ENCODE measurements at places on chromosomes 11 and 22.
A peak's percentile ranks its signal among the peaks of the same experiment; 100 is the strongest.

GRCh38 chr11:61442616-61443015, 12.7 kb downstream of the SDHAF2 start:
- no peak overlapping the region for H3K4me3 ChIP-seq
- DNase-seq: no peak
- H3K36me3 ChIP-seq: peaks cover 81% of the 10 kb centered on the region
- H3K4me1 ChIP-seq: peaks cover 3% of the 10 kb centered on the region
- H3K27me3 ChIP-seq: no peaks in the 10 kb centered on the region

DNA sequence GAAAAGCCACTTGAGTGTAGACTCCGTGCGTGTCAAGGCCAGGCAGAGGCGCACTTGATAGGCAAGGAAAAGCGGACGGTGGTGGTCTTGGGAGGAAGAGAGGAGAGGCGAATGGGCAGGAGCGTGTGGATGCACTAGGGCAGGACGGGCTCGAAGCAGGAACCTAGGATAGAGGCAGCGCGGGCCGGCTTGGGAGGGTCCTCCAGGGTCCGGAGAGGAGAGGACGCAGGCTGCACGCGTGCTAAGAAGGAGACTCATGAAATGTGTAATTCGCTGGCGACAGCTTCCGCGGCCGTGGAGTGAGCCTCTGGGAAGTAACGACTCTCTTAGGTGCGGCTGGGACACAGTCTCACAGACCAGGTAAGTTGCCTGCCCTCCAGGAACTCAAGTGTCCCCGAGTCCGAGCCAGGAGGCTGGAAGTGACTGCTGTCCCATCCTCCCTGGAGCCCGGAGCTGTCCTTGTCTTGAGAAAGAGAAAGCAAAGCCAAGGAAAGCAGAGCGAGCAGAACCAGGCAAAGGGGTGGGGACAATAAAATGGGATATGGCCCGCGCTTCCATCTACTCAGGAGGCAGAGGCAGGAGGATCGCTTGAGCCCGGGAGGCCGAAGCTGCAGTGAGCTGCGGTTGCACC, 874 bp upstream of the IL17RA start:
- peaks cover 27% of the 10 kb centered on the region for H3K4me1 ChIP-seq
- H3K4me3 ChIP-seq: peak overlapping the region; percentile 89
- no peak for DNase-seq
- no peaks in the 10 kb centered on the region for H3K27me3 ChIP-seq

- no peak for DNase-seq
- no peaks in the 10 kb centered on the region for H3K4me1 ChIP-seq
- H3K27ac ChIP-seq: peak overlapping the region; percentile 22
- H3K36me3 ChIP-seq: no peaks in the 10 kb centered on the region
These were observed 86.1 kb downstream of the CLPB start for GRCh38 chr11:72348250-72348649.

DNA sequence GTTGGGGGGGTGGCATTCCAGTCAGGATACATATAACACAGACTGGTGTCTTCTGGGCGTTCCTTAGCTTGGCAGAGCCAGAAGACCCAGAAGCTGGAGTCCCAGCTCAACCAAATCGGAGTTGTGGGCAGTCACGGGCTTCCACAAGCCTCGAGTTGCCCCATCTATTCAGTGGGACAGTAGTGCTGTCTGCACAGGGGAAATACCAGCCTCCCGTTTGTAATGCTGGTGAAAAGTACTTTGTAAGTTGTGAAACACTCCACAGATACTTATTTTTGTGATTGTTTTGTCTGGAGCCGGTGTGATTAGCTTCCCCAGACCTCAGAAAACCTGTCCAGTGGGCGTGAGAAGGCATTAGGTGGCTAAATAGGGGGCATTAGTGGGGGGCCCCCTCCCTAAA, 13.6 kb downstream of the DGKZ start:
- peak overlapping the region; percentile 92 for H3K27ac ChIP-seq
- no peaks in the 10 kb centered on the region for H3K27me3 ChIP-seq
- peaks cover 68% of the 10 kb centered on the region for H3K4me1 ChIP-seq
- H3K4me3 ChIP-seq: peak overlapping the region; percentile 88
- no peak for DNase-seq

DNA sequence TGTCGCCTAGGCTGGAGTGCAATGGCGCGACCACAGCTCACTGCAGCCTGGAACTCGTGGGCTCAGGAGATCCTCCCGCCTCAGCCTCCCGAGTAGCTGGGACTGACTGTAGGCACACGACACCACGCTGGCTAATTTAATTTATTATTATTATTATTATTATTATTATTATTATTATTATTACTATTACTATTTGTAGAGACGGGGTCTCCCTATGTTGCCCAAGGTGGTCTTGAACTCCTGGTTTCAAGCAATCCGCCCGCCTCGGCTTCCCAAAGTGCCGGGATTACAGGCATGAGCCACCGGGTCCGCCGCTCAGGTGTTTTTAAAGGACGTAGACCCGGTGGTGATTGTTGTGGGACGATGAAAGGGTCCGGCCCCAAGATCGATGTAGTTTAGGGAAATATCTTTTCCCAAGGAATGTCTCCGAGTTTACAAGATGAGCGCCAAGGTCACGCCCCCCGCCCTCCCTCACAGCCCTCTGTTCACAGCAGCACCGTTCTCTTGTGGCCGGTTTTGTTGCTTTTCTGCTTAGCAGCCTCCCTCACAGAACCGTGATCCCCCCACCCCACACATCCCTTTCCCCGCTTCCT, 728 bp upstream of the POGLUT3 start:
- peaks cover 14% of the 10 kb centered on the region for H3K4me1 ChIP-seq
- no peak for DNase-seq
- peaks cover 7% of the 10 kb centered on the region for H3K36me3 ChIP-seq
- peak overlapping the region; percentile 96 for H3K27ac ChIP-seq

- H3K27me3 ChIP-seq: peaks cover 85% of the 10 kb centered on the region
- DNase-seq: no peak
- H3K4me3 ChIP-seq: no peak overlapping the region
- H3K27ac ChIP-seq: no peak overlapping the region
- no peaks in the 10 kb centered on the region for H3K36me3 ChIP-seq
These were observed 2.0 kb upstream of the FJX1 start for GRCh38 chr11:35615921-35616900.

DNA sequence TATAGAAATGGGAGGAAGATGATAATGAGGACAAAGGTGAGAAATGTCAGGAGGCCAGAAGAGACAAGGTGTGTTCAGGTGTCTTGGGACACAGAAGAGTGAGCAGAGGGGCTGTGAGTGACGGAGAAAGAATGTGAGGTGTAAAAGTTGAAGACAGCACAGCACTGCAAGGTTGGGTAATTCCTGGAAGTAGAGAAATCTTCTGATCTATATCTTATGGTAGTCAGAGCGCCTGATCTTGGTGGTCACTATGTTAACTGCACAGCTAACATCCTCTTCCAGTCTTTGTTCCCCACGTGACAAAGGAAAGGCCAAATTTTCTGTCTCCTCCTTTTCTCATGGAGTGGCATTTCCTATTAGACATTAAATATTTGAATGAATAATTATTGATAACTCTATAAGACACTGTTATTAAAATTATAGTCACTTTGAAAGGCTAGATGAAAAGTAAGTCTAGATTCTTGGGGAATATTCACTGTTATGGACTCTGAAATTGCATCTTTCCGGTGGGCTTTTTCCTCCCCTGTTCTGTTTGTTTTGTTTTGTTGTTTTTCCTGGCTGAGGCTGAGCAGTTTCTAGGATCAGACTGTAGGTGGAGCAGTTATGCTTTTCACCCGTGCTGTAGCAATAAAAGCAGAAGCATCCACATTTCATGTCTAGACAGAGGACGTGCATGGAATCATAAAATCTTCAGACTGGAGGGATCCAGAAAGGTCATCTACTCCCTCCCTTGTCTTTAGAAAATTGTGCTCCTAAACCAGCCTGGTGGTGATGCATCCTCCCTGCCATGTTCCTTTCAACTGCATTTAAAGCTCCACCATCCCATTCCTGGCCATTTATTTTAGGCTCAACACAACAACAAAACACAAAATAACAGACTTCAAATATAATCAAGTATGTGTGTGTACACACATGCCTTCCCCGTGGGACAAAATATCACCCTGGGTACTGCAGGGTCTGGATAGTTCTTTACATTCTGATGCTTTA, 26.6 kb downstream of the SC5D start:
- no peak overlapping the region for H3K4me3 ChIP-seq
- H3K36me3 ChIP-seq: no peaks in the 10 kb centered on the region

Data from effector memory CD8-positive, alpha-beta T cell (primary cell).